ENCODE measurements at places on chromosomes 1 and 21.
A peak's percentile ranks its signal among the peaks of the same experiment; 100 is the strongest.

GRCh38 chr21:31913182-31913608 is 40.4 kb downstream of the HUNK start:
- peak; percentile 90 for DNase-seq

GRCh38 chr1:3531928-3532327 is 77.5 kb downstream of the ARHGEF16 start:
- DNase-seq: no peak

DNA sequence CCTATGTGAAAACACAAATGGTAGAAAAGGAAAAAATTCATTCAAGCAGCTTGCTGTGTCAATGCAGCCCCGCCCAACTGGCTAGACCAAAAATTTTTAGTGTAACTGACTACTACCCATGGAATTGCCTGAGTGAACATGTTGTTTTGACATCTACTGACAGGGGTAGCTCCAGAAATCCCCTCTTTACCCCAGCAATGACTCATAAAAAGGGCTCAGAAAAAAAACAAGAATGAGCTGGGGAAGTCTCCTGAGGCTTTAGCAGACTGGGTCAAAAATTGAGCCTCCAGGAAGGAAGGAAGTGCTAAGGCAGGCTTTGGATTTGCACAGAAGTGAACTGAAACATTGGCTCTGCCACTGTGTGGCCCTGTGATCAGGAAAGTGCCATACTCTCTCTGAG is 24.4 kb upstream of the FGGY start:
- no peak for DNase-seq

DNA sequence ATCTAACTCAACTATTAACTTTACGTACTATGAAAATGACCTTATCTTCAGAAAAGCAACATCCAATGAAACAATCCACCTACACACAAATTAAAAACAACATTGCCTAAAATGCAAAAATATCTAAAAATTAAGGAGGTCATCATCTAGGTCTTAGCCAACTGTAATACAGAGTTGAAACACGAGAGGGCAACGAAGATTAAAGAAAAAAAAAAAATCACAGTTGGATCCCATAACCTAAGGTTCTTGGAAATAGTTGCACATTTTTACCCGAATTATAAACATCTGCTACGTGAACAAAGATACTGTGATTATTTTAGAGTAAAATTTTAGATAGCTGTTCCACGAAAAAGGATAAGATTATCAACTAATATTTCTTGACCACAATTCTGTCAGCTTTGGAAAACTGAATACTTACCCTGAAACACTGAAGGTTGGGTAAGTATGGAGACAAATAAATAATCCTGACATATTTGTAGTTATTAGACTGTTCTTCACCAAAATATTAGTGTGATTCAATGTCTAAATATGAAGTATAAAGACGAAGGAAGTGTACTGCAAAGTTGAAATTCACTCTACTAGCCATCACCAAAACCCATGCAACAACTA is 88.0 kb upstream of the AK4 start:
- no peak for DNase-seq

DNA sequence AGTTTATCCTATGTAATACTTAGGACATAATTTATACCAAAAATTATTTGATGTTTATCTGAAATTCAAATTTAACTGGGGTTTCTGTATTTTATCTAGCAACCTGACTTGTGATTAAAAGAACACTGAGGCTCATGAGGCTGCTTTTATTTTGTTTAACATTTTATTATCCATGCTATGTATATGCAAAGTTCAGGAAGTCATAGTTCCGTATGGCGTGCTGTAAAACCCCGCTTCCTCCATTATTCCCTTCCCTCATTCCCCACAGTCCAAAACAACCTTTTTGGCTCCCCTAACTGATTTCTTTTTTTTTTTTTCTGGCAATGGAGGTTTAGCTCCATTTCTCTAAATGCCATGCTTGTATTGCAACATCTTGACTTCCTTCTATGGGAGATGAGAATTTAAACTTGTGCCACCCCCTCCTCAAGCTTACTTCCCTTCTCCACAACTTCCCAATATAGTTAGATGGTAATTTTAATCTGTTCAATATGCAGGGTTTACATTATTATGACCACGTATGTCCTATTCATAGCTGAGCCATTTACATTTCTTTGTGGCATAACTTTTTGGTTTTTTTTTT is 138.0 kb upstream of the DNAH14 start:
- no peak for DNase-seq

DNA sequence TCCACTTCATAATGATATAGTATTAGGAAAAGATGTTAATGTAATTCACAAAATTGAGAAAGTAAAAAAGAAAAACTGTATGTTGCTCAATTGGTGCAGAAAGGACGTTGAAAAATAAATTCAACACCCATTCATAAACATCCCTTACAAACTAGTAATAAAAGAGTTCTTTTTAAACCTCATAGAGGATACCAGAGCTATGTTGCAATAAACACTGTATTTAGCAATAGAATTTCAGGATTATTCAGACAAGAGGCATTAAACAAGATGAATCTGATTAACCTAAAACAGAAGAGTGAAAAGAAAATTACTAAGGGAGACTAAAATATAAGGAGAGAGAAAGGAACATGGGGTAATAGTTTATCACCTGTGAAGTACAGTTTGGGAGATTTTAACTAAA is 154.8 kb downstream of the NTPCR start:
- no peak for DNase-seq

- DNase-seq: no peak
These were observed 60.7 kb downstream of the HSF2BP start for GRCh38 chr21:43598416-43599120.

GRCh38 chr1:182764029-182764727 is 25.4 kb upstream of the NPL start:
- DNase-seq: no peak

All from WERI-Rb-1 (cell line).